ENCODE measurements at places on chromosomes 2 and 18. TPM values are rescaled to one million over a fixed set of nuclear protein-coding genes. Genes with fewer than 3 reads are reported as not detected.

METTL5 gene
- total RNA-seq, result 89.7 TPM

POLR1A gene
- 61.2 TPM for total RNA-seq

MAL gene
- 29.5 TPM for total RNA-seq

LYPD1 gene
- total RNA-seq, result not detected

RAX gene
- total RNA-seq, result not detected

GAREM2 gene
- 4.5 TPM for total RNA-seq

Data from activated CD8-positive, alpha-beta memory T cell treated with anti-CD3 and anti-CD28 coated beads for 36 hours (primary cell).